NCI-H69 (cell line): ENCODE measurements at places on chromosomes 1 and 21.
A peak's percentile ranks its signal among the peaks of the same experiment; 100 is the strongest.

DNA sequence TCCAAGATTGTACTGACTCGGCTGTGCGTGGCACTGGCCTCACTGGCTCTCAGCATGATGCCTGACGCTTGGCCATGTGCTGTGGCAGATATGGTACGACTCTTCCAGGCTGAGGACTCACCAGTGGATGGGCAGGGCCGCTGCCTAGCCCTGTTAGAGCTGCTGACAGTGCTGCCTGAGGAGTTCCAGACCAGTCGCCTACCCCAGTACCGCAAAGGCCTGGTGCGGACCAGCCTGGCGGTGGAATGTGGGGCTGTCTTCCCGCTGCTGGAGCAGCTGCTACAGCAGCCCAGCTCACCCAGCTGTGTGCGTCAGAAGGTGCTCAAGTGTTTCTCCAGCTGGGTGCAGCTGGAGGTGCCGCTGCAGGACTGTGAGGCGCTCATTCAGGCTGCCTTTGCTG, 2.9 kb downstream of the IPO13 start:
- no peak for DNase-seq

DNA sequence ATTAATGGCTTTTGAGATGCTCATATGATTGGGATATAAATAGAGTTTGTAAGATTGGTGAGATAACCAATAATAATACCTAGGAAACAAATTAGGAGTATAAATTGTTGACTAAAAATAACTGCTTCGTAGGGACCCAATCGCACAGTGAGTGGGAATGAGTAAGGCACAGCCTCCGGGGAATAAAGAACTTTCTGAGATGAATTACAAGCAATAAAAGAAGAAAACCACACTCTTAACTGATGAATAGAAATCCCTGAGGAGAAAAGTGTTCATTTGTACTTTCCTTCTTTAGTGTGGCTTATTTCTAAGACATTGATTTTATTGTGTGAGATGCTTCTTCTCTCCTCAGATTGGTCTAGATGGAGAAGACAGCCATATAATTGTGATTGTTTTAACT, 443.4 kb upstream of the PRMT6 start:
- DNase-seq: no peak

- DNase-seq: peak; percentile 57
Measured at GRCh38 chr1:163528710-163529348, 207.1 kb downstream of the NUF2 start.

DNA sequence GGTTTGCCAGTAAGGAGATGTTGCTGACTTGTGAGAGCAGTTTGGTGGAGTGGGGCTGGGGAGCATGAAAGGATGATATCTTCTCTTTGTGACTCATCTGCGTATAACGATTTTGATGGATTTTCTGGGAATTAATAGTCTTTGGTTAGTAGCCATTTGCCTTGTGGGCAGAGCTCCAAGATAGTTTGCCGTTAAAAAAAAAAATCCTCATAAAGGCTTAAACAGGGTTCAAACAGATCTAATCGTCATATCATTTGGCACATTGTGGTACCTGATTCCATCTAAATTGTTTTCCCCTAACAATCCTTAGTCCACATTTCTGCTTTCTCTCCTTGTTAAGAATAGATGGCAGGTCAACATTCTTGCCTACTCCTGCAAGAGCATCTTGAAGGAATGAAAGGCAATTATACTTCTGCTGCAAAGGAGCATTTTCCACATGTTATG, 168.0 kb downstream of the PPP1R12B start:
- DNase-seq: no peak

DNA sequence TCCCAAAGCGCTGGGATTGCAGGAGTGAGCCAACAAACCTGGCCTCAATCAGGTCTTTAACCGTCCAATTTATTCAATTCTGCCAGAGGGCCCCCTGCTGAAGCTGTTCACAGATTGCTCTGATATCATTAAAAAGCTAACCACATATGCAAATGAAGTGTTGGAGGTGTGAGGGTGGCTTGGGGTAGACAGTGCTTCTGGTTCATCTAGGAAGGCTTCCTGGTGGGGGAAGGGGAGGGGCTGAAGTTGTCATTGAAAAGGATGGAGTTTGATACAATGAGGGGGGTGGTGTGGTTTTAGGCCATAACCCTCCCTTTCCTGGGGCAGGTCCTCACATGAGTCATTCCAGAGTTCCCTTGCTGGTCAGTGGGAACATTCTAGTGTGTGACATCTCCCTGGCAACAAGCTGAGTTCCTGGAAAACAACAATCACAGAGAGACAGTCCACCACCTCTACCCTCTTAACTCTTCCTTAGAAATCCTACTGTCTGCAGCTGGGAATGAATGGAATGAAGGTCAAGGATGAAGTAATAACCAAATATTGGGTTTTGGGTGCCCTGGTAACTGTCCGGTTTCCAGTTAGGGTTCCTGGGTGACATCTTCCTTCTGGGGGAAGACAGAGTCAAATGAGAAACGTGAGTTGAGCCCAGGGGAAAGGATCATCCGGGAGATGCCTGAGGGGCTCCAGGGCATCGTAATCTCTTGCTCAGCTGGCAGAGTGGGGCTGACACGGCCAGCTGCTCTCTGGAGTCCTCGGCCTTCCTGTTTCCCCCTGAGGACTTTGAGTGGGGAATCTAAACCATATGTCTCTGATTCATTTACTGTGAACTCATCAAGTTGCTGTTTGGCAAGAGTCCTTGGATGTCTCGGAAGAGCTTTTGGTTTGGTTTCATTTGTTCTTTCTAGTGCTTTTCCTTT, 32.2 kb downstream of the BATF3 start:
- DNase-seq: peak; percentile 57

DNA sequence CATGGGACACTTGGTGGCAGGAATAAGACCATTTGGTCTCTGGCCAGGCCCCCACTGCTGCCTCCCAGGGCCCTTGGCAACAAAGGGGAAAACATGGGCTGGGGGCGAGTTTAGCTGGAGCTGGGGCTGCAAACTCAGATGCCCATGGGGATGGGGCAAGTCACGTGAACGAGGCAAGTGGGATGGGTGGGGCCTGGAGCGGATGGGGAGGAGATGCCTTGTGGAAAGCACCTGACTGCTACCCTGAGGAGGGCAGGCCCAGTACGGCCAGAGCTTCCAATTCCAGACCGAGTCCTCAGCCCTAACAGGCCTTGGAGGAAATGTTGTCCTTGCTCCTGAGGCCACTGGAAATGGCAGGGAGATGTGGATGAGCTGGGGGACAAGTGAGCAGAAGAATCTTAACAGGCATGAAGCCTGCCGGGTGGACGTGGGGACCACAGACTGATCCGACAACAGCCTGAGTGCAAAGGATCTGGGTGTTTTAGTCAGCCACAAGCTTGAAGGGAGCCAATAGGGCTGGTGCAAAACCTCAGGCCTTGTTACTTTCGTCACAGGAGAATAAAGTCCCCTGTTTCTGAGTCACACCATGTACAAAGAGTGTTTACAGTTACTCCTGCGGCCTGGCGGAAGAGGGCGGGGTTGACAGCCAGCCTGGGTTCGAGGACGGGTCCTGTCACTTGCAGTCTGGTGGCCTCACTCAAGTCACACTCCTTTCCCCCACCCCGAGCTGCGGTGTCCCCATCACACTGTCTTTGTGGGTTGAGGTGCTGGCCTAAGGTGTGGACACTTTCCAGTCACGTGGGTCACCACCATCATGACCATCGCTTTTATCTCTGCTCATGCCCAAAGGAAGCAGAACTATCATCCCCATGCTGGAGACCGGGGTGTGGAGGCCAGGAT, 19.1 kb downstream of the RUNX3 start:
- DNase-seq: no peak

GRCh38 chr21:38958940-38959691, 153.4 kb downstream of the ETS2 start:
- DNase-seq: no peak

- no peak for DNase-seq
Measured at GRCh38 chr1:233432916-233433315, 105.4 kb downstream of the MAP3K21 start.
